ENCODE measurements at places on chromosomes 7 and 10. TPM values are rescaled to one million over a fixed set of nuclear protein-coding genes. Genes with fewer than 3 reads are reported as not detected.

Gene MAGI2
- 12.8 TPM for total RNA-seq

Gene CYP2C18
- 0.09 TPM for total RNA-seq

Gene TMEM236
- not detected for total RNA-seq

Gene FEZF1
- not detected for total RNA-seq

Gene C1GALT1
- total RNA-seq, result 4.8 TPM

Gene ADARB2
- not detected for total RNA-seq
